ENCODE measurements at places on chromosomes 2 and 18.

DNA sequence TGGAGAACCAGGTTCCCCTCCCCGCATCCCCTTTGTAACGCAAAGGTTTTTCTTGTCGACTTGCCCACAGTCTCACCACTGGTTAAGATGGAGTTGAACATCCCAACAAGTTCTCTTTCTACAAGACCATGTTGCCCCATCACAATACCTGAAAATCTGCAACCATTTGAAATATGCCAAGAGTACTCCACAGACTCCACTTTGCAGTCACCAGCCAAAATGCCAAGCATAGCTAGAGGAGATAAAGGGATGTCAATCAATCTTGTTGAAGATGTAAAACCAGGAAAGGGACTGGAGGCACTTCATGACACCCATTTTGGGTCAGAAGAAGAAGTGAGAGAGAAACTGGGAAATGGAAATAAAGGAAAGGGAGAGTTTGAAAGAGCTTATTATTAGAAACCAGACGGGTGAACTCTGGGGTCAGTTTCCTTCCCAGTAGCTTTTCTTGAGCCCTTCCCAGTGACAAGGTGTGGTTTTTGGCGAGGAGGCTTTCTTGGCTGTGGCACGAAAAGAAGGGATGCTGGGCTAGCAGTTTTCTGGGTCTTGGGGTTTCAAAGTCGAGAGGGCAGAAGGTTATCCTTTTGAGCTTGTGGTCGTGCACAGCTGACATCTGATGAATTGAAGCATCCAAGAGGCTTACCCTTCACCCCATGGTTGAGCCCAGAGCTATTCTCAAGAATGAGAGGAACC is 79.3 kb downstream of the ACAA2 start:
- DNase-seq = no peak

GRCh38 chr2:217186668-217187159 is 326.9 kb upstream of the TNP1 start:
- no peak for DNase-seq

DNA sequence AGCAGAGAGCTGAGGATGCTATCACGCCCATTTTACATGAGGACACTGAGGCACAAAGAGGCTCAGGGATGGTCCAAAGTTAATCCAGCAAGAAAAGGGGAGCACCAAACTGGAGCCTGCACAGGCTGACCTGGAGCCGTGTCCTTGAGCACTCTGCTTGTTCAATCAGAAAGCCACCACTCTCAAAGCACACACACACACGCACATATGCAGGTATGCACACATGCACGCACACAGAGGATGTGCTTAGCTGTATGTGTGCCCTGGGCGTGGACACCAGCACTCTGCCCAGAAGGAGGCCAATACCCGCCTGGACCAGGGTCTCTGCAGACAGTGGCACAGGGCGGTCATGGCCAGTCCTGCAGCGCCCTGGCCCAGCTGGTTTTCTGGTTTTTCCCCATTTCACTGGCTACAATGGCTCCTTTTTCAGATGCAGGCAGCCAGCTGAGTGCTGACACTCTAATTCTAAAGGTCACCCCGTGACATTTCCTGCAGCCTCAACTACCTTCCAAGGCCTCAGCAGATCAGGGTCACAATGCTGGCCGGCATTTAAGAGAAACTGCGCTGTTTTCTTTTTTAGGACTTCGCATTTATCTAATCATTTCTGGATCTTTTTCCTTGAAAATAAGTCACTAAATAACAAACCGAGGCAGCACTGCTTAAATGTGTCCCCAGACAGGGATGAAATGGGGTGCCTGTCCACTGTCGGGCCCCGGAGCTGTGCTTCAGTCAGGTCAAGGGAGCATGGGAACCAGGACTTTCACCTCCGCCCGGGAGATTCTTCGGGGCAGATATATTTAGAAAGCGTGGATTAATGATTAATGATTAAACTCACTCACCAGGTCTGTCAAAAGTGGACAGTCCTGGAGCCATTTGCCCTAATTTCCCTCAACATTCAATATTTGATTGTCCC is 104.5 kb downstream of the HDAC4 start:
- no peak for DNase-seq

GRCh38 chr2:139940686-139941085 is 1160.5 kb upstream of the NXPH2 start:
- DNase-seq = peak; percentile 84

- DNase-seq = no peak
These were observed 36.5 kb upstream of the SIX2 start for GRCh38 chr2:45045706-45046105.

GRCh38 chr18:708096-708495 is 4.3 kb downstream of the ENOSF1 start:
- DNase-seq = no peak

Measured in A673 (cell line).